Esophagus muscularis mucosa (tissue), 4 donors: ENCODE measurements at places on chromosomes 1 and 21.

DNA sequence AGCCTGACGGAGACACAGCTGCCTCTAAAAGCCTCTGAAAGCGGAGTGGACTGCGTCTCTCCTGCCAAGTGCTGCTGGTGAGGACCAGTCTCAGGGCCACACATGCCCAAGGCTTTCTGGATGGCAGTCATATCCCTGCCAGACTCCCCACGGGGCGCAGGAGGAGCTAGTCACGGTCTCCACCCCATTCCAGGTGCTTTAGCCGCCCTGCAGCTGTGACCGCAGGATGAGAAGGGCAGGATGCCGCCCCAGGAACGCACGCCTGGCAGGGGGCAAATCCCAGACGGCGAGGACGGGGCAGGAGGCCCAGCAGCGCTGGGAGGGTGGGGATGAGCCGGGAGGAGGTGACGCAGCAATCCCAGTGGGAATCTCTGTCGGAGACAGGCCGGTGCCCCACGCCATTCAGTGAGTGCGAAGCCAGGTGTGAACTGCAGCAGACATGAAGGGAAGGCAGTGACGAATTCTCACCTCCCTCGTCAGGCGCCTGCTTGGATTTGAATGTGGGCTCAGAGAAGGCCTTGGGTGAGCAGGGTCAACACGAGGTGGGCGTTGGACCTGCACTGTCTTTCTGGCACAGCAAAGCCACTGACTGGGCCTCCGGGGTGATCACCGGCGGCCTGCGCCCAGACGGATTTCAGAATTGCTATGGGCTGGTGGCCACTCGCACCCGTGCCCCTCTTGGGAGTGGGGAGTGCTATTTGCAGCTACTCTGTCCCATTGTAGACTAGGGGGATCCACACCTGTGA, 38.5 kb upstream of the SLC19A1 start:
- DNase-seq: no peak

GRCh38 chr1:115620950-115621349, 20.8 kb upstream of the VANGL1 start:
- DNase-seq: no peak

DNA sequence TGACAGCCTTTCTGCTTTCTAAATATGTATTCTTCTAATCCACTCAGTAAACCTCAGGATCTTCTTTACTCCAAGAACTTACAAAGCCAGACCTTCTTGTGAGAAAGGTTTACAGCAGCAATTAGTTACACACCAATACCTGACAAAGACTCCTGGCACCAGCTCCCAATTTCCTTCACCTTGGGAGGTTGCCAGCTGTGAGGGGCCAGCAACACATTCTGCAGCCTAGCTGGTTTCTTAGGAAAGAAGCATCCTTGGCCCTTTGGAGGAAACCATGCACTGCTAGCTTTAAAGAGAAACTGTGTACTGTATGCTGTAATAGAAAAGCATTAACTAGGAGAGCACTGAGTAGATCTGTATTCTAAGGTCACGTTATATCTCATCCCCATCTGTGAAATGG, 10.8 kb downstream of the FYB2 start:
- DNase-seq: no peak

GRCh38 chr21:32136546-32136945, 142.3 kb downstream of the MIS18A start:
- DNase-seq: peak; percentile 5

GRCh38 chr1:223531742-223532341, 133.7 kb downstream of the CAPN8 start:
- DNase-seq: no peak

GRCh38 chr1:78045563-78045925, 222 bp upstream of the GIPC2 start:
- no peak for DNase-seq

- no peak for DNase-seq
These were observed 282.2 kb downstream of the CACNA1E start for GRCh38 chr1:181765451-181766026.

DNA sequence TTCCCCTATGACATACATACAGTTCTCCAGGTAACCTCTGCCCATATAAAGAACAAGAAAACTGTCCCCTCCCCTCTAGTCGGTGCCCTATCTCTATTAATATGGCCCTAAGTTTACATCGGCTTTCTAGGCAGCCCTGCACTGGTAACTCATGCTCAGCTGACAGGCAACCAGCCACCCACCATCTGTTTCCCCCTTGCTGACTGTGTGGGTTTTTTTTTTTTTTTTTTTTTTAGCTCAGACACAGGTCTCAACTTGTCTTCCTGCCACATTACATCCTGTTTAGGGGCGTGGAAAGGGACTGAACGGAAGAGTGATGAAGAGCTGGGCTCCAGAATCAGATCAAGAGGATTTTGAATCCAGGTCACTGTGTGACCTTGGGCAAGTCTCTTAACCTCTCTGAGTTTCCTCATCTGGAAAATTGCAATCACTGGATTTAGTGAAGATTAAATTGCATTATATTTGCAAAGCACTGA, 14.0 kb downstream of the LAPTM5 start:
- no peak for DNase-seq

DNA sequence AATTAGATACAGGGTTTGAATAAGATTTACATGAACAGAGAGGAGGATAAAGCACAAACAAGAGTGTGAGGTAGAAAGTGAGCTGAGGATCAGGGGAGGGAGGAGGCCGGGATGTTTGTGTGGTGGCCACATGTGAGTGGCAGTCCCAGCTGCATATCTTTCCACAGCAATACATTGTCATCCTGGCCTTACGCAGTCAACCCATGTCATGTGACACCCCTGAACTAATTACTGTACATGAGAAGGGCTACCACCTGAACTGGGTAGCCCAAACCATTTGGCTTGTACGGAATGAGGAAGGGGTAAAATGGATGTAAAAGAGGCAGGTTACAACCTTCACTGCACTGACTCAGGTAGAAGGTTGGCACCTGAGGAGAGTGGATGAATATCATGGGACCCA, 4.2 kb downstream of the SLAMF7 start:
- DNase-seq: no peak
